ENCODE measurements at places on chromosomes 5 and 9.

DNA sequence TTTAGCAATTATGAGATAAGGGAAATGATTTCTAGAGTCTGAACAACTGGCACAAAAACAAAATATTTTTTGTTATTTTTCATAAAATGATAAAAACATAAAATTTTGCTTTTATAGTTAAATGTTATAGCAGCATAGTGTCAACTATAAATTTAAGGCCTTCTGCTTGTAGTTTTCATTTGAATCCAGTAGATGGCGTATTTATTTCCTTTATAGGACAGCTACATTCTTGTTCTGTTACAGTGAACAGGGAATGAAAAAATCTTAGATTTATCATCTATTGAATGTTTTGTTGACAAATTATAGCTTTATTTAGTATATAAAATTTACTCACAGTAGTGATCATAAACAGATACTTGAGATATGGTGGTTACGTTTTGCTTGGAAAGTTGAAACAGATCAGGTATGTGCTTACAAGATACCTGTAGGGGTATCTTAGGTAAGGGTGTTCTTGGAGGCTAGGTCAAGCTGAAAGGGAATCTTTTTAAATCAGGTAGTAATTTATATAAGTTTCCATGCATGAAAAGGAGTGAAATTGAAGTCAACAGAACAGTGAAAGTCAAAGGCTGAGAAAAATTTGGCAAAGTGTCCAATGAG is 239.3 kb upstream of the GRIN3A start:
- DNase-seq: peak; percentile 27

DNA sequence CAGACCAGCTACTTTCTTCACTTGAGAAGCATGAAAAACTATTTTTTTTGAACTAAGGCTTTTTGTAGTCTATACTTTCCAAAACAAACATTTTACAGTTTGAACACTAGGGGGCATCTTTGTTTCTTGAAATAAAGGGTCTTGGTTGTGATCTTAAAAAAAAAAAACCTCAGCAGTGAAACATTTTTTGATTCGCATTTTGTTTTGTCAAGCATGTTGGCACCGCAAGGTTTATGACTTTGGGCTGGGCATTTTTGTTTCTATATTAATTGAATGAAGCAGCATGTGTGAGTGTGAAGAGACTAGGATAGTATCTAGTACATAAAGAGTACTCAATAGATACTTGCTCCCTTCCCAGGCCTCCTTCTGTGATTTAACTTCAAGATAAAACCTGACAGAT is 31.6 kb upstream of the ACOT12 start:
- peak; percentile 68 for DNase-seq

- no peak for DNase-seq
Observed at GRCh38 chr5:100840370-100840769, 62.7 kb downstream of the ST8SIA4 start.

- DNase-seq: no peak
Observed at GRCh38 chr9:117643288-117643654, 60.9 kb upstream of the TLR4 start.

GRCh38 chr5:73515232-73515631 is 17.0 kb downstream of the BTF3 start:
- no peak for DNase-seq

Measured in naive thymus-derived CD8-positive, alpha-beta T cell (primary cell).